ENCODE measurements at places on chromosomes 2 and 18.

GRCh38 chr18:79071037-79071436 lies 1.8 kb downstream of the ATP9B start:
- no peak for DNase-seq

DNA sequence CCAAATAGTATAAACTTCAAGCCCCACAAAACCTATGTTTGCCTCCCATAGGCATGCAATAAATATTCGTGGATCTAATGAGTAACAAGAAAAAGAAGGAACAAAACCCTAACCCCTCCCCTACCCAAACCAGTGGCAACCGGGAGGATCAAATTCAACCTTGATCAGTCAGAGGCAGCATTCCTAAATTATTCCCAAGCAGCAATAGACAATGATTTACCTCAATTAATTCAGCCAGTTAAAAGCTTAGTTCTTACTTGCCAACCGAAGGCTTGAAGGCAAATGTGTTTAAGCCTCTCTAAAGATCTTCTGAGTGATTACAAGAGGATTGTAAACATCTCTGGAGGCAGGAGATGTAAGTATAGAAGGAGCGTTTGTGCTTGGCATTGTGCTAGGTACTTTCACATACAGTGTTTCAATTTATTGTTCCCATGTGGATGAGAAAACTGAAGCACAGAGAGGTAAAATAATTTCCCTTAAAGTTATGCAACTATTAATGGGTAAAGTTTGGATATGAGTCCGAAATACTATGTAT lies 197.7 kb downstream of the MTX2 start:
- DNase-seq: no peak

DNA sequence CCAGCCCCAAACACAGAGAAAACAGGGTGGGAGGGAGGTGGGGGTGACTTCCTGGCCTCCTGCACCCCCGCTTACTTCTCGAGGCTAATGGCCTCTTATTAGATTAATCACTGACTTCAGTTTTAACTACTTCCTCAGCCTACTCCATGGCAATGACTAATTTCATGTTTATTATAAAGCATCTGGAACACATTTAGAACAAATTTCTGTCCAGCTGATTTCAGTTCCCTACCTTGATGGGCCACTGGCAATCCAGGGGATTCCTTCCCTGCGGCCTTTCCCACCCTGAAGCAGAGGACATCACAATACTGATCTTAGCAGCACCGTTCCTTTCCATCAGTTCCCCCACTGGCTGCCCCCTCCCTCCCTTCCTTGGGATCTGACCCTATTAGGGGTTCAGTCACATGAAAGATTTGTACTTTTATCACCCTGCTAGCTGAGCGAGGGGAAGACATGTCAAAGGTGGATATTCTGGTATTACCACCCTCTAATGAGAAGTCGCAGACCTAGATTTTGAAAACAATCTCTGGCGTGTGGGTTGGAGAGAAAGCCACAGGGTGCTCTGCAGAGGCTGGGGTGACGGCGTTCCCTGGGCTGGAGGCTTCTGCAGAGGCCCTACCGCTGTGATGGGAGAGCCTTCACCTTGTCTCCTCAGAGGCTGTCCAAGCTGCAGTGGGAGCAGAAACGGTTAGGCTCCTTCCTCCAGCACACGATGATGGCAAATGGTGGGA lies 67.6 kb downstream of the KIAA2012 start:
- DNase-seq: no peak

GRCh38 chr2:174863183-174863582 lies 98.9 kb upstream of the CHRNA1 start:
- no peak for DNase-seq

DNA sequence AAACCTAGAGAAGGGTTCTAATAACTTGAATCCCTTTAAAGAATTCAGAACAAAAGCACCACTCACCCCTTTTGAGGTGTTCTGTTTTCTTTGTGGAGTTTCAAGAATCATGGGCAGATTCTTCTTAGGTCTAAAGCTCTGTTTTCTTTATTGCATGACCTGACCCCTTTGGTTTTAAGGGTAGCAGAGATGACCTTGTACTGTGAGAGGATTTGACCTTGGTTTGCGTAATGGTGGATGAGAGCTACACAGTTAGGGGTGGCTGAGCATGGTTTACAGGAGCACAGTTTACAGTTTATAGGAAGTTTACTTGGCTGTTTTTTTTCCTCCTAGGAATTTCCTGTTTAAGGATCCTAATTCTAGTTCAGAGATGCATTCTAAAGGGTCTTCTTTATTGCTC lies 1095.6 kb upstream of the NRXN1 start:
- DNase-seq: no peak

- no peak for DNase-seq
Measured at GRCh38 chr2:231321556-231322334, 73.8 kb upstream of the B3GNT7 start.

- no peak for DNase-seq
Measured at GRCh38 chr2:173431191-173431590, 76.5 kb downstream of the CDCA7 start.

- no peak for DNase-seq
Measured at GRCh38 chr18:9608298-9608697, 6.1 kb downstream of the PPP4R1 start.

GRCh38 chr18:21733011-21733410 lies 7.6 kb upstream of the MIB1 start:
- DNase-seq: no peak

DNA sequence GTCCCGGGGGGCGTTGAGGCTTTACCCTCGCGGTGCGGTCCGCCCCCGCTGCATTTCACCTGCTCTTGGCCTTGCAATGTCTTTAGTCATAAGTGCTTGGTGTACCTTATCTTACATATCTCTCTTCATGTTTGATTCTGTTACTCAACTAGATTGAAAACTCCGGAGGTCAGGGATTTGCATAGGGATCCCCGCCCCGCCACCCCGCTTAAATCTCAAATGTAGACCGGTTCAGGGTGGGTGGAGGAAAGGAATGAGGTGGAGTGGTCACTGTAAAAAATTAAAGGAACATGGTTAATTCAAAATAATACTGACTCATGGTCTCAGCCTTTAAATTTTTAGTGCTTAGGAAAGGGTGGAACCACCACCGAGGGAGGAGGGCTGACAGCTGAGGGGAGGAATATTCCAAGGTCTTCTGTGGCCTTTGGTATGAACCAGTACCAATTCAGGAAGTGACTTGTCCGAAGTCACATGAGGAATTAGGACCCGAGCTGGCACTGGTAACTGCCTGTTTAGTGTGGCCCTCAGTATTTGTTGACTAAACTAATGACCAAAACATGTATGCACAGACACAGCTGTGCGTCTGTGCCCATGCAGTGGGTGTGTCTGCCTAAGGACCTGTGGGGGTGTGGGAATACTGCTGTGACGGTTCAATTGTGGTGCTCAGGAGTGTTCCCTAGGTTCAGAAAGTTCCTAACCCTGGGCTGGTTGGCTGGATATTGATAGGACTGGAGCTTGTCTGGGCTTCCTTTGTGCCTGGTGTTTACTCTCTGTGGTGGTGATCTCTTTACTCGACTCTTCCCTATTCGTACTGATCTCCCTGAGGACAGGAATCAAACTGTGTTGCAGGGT lies 1.0 kb downstream of the PLEKHB2 start:
- DNase-seq: no peak

GRCh38 chr2:199342334-199342733 lies 115.4 kb downstream of the SATB2 start:
- DNase-seq: no peak

DNA sequence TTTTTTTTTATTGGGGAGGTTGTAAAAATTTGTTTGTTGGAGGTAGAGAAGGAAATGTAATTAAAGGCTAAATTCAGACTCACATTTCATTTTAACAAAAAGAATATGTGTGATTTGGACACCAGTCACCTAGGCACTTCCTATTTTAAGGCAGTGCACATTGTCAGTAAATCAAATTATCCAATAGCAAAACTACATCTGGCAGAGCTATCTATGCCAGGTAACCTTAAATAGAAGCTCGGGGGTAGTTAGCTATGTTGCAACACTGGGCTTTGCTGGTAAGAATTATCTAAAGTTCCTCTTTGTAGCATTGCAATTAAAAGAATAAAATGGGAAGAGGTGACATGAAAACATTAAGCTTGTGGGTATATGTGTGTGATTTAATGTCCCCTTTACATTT lies 1064.4 kb upstream of the ZEB2 start:
- no peak for DNase-seq

DNA sequence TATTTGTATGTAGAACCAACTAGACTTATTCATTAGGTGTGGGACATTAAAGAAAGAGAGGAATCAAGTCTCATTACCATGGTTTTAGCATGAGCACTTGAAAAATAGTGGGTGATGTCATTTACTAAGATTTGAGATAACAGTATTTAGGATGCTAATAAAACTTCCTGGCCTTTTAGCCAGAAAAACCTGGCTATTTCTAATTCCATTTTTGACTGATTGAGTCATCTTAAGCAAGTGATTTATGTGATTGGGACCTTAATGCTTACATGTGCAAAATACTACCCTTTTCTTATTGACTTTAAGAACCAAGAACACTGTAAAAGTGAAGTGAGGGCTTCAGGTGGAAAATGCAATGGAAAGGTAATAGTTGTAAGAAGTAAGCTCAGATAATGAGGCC lies 196.8 kb upstream of the SESTD1 start:
- no peak for DNase-seq

- no peak for DNase-seq
Measured at GRCh38 chr2:114546531-114546930, 104.1 kb downstream of the DPP10 start.

GRCh38 chr2:210198326-210198725 lies 26.9 kb downstream of the ACADL start:
- no peak for DNase-seq

Measured in GM12864 (cell line).